ENCODE measurements at places on chromosomes 12 and 14. TPM values are rescaled to one million over a fixed set of nuclear protein-coding genes. Genes with fewer than 3 reads are reported as not detected.

ESR2 gene
- total RNA-seq, result 0.50 TPM

GRCh38 chr12:11907625-11908024, 163.1 kb upstream of the BCL2L14 start:
- no peak overlapping the region for H3K27ac ChIP-seq
- no peaks in the 10 kb centered on the region for H3K4me1 ChIP-seq
- peaks cover 4% of the 10 kb centered on the region for H3K27me3 ChIP-seq

- H3K4me1 ChIP-seq, result no peaks in the 10 kb centered on the region
- no peak overlapping the region for H3K4me3 ChIP-seq
- H3K36me3 ChIP-seq, result no peaks in the 10 kb centered on the region
- H3K27ac ChIP-seq, result no peak overlapping the region
Measured at GRCh38 chr12:40502322-40502721, 189.9 kb upstream of the CNTN1 start.

- H3K4me3 ChIP-seq, result no peak overlapping the region
- peaks cover 6% of the 10 kb centered on the region for H3K4me1 ChIP-seq
- peaks cover 40% of the 10 kb centered on the region for H3K36me3 ChIP-seq
- peak; percentile 23 for DNase-seq
Measured at GRCh38 chr12:127711108-127711507, 555.9 kb upstream of the TMEM132C start.

DNA sequence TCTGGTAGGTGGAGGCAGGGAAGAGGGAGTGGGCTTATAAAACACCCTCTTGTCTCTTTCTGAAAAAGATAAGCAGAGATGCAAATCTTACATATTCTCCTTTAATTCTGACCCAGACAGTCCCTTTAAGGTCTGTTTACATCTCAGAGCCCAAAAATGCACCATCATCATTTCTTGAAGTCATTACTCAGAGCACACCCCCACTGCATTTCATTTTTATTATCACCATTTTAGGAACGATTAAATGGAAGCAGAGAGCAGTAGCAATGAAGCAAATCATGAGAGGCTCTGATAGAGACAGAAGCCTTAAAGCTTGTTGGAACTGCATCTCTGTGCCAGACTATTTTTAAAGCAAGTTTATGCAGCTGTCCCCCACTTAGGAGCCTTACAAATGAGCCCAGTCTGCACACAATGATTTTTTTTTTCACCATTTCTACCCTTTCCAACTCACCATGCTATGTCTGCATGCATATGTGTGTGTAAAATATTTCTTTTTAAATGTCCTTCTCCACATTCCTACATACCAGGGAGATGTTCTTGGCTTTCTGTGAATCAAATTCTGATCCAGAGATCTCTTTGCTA, 311.0 kb downstream of the GRIN2B start:
- no peaks in the 10 kb centered on the region for H3K4me1 ChIP-seq
- no peaks in the 10 kb centered on the region for H3K36me3 ChIP-seq
- H3K27ac ChIP-seq, result no peak overlapping the region
- no peak overlapping the region for H3K4me3 ChIP-seq

DNA sequence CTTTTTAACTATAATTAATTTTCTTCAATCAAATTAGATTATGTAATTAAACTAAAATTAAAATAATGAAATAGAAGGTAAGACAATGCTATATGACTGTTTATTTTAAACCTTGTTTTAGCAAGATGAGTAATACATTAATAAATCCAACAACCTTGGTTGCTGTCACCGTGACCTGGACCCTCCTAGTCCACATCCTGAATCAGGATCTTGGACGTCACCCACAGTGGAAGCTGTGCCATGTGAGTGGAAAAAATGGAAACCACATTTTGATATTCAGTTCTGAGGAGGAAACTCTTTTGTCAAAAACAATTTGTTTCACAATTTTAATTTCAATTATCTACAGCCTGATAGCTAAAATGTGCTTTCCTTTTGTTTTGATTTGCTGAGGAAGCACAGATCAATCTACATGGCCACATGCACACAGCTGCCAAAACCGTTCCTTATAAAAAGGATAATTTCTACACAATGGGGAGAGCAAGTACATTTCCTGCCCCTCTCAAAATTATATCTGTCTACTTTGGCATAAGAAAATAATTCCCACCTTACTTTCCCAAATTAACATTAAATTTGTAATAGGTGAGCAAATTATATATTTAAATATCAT, 255.5 kb downstream of the RASSF9 start:
- no peak for DNase-seq
- no peak overlapping the region for H3K4me3 ChIP-seq
- no peaks in the 10 kb centered on the region for H3K27me3 ChIP-seq
- no peak overlapping the region for H3K27ac ChIP-seq
- no peaks in the 10 kb centered on the region for H3K4me1 ChIP-seq

- H3K27ac ChIP-seq, result no peak overlapping the region
- H3K36me3 ChIP-seq, result no peaks in the 10 kb centered on the region
- no peak overlapping the region for H3K4me3 ChIP-seq
- DNase-seq, result peak; percentile 85
Measured at GRCh38 chr14:101235335-101236103, 325.8 kb upstream of the DIO3 start.

- DNase-seq, result no peak
- H3K27ac ChIP-seq, result no peak overlapping the region
- H3K4me1 ChIP-seq, result peaks cover 15% of the 10 kb centered on the region
Measured at GRCh38 chr12:93950311-93950710, 198.1 kb upstream of the PLXNC1 start.

UNC79 gene
- total RNA-seq, result 2.4 TPM
